Activated CD4-positive, CD25-positive, alpha-beta regulatory T cell (primary cell): ENCODE measurements at places on chromosomes 6 and 20.

GRCh38 chr20:43537921-43538877 is 20.6 kb upstream of the SGK2 start:
- DNase-seq = peak; percentile 10

DNA sequence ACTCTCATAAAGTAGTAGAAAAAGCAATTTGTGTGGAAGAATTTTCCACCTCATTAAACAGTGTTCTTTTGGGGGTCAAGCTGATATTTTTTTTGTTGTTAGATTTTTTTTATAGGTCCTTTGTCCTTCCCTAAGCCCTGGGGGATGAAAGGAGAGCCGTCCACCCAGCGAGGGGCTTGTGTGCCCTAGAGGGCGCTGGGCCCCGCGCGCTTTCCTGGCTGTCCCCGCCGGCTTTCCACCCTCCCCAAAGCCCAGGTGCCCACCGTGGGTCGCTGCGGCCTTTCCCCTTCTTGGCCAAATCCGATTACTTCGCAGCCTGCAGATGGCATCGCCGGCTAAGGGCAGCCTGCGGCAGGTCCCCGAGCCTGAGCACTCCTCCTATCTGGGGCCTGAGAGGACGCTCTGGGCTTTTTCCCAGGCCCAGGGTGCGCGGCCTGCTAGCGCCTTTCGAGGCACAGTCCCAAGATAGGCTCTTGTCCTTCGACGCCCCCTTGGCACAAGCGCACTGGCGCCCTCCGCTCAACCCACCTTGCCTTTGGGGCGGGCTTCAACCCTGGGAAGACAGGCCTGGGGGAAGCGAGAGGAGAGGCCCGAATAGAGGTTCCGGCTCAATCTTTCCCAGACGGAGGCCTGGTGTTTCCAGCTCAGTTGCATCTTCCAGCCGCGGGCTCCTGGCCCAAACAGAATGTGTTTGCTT is 33.6 kb downstream of the TFAP2A start:
- no peak for DNase-seq

DNA sequence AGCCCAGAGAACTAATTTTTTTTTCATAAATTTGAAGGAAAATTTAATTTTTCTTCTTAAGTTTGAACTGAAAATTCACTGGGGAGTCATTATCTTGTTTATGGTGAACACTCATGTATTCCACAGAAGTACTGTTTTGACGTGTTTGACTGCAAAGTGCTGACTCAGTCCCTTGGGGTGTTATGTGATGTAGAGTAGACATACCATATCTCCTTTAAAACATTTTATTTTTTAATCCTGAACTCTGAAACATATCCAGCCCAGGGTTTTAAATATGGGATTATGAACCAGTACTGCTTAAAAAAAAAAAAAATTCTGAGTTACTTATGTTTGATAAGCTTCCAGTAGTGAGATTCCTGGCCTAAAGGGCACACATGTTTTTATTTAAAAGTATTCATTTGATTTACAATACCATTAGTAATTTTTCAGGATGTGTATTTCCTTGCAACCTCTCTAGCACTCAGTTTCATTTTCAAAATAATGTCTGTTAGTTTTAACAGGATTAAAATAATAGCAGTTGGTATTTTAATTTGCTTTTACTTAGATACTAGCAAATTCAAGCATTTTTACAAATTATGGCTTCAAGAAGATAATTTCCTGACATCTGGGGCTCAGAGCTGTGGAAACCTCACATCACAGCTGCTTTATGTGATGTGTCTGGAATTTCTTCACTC is 81.7 kb upstream of the PDE10A start:
- DNase-seq = no peak

- DNase-seq = no peak
Observed at GRCh38 chr20:35912881-35913280, 41.4 kb downstream of the SCAND1 start.

DNA sequence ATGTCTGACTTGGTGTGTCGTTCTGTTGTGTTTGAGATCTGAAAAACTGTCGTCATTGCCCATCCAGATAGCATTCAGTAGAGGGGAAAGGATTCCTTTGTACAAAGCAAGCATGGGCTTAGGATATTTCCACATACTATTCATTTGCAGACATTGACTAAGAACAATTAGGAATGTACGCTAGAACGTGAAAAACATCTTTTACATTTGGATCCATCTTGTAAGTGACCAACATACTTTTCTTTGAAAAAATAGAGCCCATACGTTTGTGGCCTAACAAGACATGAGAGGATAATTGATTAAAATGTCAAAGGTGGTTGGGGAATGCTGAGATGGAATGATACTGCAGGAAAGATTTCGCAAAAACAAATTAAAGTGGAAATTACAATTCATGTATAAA is 225.8 kb upstream of the QKI start:
- no peak for DNase-seq

DNA sequence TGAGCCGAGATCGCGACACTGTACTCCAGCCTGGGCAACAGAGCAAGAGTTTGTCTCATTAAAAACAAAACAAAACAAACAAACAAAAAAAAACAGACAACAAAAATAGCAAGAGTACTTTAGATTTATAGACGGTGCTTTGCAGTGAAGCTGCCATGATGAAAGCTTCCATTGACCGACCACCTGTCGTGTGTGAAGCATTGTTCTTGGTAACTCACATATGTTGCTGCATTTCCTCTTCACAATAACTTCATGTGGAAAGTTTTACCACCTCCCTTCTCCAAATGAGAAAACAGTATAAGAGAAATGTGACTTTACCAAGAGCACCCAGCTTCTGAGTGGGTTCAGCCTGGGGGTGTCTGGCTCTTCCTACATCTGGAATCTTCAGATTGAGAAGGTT is 56.4 kb upstream of the PTGIS start:
- DNase-seq = no peak

- DNase-seq = no peak
Observed at GRCh38 chr6:124858564-124858963, 103.7 kb upstream of the RNF217 start.

GRCh38 chr6:33295621-33296369 is 2.9 kb downstream of the RGL2 start:
- no peak for DNase-seq

DNA sequence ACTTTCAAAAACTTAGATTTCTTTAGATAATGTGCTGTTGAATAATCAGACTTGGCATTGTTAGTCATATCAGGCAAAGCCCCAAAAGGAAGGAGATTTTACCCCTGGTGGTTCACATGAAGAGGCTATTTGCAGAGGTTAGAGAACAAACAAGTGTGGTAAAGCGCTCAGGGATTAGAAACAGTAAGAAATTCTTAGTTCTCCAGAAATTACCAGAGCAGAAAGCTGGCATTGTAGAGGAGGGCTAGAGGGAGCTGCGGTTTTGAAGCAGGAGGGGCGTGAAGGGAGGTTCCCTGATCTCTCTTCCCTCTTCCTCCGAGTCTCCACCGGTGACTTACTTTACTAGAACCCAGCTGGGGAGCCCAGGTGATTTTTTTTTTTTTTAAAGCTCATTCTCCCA is 10.2 kb downstream of the MYO6 start:
- DNase-seq = no peak

- no peak for DNase-seq
Observed at GRCh38 chr6:139883776-139884175, 509.3 kb upstream of the CITED2 start.

- no peak for DNase-seq
Observed at GRCh38 chr6:149761438-149761837, 11.9 kb downstream of the PCMT1 start.

GRCh38 chr6:120056085-120056484 is 706.5 kb upstream of the MAN1A1 start:
- no peak for DNase-seq
